Hippocampal formation (tissue), 2 donors: ENCODE measurements at places on chromosomes 6 and 20.

- DNase-seq, result no peak
These were observed 17.4 kb downstream of the HECA start for GRCh38 chr6:139152088-139152891.

GRCh38 chr6:10884245-10884972, 2.4 kb upstream of the SYCP2L start:
- no peak for DNase-seq

DNA sequence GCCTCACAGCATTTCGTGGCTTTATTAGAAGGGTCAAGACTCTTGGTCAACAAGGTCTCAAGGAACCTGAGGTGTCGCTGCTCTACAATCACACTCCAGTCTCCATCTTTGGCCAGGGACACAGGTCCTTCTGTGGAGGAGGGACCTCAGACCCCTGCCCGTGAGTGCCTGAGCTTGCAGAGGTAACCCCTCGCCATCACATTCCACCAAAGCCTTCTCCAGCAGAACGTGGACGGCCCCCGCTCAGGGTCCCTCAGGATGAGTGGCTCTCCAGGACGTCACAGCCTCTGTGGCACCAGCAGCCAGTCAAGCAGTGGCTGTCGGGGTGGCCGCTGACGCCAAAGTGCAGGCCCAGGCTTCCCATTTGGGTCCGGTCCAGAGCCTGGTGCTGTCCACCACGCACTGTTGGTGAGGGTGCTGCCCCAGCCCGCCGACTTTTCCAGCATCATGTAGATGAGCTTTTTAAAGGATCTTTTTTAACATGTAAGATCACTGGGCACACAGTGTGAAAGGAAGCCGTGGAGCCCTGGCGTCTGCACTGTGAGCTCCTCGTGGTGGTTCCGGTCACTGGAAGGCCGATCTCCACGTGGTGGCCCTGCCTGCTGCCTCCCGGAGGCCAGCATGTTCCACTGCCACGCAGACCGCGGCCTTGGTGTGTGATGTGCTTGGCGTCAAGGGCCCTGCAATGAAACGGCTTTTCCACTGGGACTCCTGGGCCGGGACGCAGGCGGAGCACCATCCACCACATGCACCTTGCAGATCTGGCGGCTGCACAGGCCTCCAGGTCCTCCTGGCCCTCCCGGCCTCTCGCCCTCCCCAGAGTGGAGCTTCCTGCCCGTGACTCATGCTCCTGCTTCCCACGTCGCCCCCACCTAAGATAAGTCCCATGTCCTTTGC, 8.3 kb upstream of the KIF25 start:
- DNase-seq, result no peak

GRCh38 chr6:63448229-63448628, 124.1 kb upstream of the LOC128125822 start:
- DNase-seq, result no peak

GRCh38 chr6:27078734-27079357, 168.7 kb upstream of the PRSS16 start:
- peak; percentile 77 for DNase-seq

GRCh38 chr20:23881371-23881770, 1.8 kb upstream of the CST5 start:
- no peak for DNase-seq

DNA sequence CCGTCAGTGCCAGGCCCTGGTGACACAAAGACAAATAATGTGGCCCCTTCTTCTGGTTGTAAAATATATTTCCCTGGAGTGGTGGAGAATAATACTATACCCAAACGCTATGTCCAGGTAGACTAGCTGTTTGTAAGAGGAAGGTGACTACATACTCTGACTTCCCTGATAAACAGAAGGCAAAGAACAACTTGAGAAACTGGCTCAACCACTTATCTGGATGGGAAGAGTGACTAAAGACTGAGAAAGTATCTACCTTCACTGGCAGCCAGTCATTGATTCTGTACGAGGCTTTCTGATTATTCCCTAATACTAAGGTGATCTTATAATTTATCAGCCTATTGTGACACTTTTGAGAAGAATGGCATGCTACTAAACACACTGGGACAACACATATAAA, 569.7 kb downstream of the EPHA7 start:
- DNase-seq, result no peak
